ENCODE measurements at places on chromosomes 7 and 10. TPM values are rescaled to one million over a fixed set of nuclear protein-coding genes. Genes with fewer than 3 reads are reported as not detected.

- DNase-seq: no peak
Measured at GRCh38 chr10:126563361-126563760, 107.1 kb downstream of the C10orf90 start.

GRCh38 chr7:31475368-31475767 is 38.5 kb upstream of the ITPRID1 start:
- DNase-seq: no peak

GRCh38 chr7:148773334-148773733 is 74.6 kb downstream of the CUL1 start:
- no peak for DNase-seq

DNA sequence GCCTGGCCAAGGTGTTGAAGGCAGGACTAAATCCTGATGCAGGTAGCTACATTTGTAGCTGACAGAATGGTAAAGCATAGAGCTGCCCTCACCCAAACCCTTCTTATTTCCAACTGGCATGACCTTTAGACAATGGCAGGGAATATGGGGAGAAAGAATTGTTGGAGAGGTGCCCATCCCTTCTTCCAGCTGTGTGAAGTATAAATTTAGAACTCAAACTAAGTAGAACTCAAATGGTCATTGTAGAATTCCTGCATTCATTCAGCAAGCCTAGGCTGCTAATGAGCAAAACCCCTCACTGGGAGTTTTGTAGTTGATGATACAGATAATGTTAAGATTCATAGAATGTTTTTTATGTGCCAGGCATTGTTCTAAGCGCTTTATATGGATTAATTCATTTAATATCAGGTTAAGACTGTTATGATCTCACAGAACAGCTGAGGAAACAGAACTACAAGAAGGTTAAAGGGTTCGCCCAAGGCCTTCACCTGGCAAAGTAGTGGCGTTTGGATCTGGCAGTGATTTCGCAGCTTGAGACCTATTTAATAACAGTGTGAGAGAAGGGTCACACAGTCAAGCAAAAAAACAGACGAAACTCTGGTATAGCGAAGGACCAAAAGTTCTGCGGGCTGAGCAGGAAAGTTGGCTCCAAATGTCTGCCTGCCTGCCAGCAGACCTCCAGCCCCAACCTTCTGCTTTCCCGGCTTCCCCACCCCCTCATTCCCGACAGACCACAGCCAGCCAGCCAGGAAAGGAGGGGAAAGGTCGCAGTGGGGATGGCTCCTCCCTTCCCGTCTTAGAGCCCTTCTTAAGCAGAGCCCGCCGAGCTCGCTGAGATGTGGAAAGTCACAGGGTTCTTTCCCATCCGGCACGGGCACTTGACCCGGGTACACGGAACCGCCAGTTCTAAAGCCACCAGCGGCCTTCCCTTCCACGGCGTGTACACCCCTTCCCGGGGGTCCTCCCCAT is 1.6 kb upstream of the HILPDA start:
- DNase-seq: peak; percentile 92

DNA sequence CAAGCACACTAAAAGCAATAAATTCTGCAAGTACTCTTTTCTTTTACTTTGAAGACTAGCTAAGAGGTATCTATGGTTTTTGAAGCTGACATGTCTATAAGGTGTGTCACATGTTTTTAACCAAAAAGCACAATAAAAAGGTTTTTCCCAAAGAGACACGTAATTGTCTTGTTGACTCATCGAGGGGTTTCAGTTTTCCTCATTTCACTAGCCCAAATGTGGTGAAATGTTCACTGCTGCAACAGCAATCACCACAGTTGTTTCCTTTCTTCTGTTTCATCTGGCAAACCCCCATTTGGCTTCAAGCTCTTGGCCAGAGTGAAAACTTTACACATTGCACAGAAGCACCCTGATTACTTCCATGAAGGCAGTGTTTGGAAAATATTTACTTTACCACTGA is 3.8 kb upstream of the HOXA4 start:
- no peak for DNase-seq

CFTR gene
- polyA plus RNA-seq: 0.28 TPM

CTNNA3 gene
- polyA plus RNA-seq: 8.4 TPM

- DNase-seq: no peak
Measured at GRCh38 chr7:37150180-37150579, 298.5 kb downstream of the ELMO1 start.

DNA sequence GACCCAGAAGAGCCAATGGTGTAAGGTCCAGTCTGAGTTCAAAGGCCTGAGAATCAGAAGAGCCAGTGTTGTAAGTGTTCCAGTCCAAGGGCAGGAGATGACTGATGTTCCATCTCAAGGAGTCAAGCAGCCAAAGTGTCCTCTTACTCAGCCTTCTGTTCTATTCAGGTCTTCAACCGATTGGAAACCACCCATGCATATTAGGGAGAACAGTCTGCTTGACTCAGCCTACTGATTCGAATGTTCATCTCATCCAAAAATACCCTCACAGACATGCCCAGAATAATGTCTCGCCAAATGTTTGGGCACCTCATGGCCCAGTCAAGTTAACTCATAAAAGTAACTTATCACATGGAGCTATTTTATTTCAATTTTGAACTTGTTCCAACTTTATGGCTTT is 2.9 kb upstream of the WDFY4 start:
- no peak for DNase-seq

DNA sequence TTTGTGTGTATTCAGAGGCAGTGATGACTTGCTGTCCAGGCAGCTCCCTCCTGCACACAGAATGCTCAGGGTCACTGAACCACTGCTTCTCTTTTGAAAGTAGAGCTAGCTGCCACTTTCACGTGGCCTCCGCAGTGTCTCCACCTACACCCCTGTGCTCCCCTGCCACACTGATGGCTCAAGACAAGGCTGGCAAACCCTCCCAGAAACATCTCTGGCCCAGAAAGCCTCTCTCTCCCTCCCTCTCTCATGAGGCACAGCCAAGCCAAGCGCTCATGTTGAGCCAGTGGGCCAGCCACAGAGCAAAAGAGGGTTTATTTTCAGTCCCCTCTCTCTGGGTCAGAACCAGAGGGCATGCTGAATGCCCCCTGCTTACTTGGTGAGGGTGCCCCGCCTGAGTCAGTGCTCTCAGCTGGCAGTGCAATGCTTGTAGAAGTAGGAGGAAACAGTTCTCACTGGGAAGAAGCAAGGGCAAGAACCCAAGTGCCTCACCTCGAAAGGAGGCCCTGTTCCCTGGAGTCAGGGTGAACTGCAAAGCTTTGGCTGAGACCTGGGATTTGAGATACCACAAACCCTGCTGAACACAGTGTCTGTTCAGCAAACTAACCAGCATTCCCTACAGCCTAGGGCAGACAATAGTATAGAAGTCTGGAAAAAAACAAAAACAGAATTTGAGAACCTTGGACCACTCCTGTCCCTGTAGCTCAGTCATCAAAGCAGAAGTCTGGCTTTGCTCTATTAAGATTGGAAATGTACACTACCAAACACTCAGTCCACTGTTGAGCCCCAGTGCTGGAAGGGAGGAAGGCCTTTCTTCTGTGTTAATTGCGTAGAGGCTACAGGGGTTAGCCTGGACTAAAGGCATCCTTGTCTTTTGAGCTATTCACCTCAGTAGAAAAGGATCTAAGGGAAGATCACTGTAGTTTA is 15.8 kb downstream of the SCD start:
- DNase-seq: no peak

CDHR1 gene
- polyA plus RNA-seq: not detected

DNA sequence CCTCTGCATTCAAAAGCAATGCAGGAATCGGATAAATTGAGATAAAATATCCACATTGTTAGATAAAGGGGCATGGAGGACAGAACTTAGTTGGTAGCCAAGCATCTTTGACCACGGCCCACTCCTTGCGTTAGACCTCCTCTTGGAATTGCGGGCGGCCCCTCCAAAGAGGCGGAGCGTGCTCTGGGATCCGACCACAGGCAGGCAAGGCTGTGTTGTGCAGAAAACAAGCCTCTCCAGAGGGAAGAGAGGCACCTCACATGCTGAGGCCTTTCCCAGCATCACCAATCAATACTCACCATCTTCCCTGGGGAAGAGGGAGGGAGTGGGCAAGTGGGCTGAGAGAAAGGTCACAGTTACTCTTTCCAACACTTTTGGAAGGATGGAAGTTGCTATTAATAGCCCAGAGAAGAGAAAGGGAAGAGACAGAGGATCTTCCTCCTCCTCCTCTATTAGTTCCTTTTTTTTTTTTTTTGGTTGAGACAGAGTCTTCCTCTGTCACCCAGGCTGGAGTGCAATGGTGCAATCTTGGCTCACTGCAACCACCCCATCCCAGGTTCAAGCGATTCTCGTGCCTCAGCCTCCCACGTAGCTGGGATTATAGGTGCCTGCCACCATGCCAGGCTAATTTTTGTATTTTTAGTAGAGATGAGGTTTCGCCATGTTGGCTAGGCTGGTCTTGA is 49.7 kb upstream of the NRF1 start:
- no peak for DNase-seq

DNA sequence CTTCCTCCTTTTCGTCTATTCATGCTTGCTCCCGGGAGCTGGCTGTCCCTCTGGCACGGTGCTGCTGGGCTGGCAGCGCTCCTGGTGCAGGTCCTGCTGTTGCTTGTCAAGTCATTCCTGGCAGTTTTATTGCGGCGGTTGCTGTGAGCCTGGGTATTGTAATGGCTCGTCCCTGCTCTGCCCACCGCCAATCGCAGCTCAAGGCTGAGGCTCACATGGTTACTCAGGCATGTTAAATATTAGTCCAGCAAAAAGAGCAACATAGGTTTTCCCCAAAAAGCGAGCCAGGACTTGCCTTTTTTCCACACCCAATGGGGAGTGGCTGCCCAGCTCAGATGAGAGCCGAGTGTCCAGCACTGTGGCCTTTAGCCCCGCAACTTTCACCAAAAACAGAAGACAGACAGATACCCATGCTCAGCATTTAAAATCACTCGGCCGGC is 492.9 kb upstream of the FOXK1 start:
- peak; percentile 69 for DNase-seq

GRCh38 chr10:79383974-79384606 is 36.8 kb downstream of the PPIF start:
- no peak for DNase-seq

DNA sequence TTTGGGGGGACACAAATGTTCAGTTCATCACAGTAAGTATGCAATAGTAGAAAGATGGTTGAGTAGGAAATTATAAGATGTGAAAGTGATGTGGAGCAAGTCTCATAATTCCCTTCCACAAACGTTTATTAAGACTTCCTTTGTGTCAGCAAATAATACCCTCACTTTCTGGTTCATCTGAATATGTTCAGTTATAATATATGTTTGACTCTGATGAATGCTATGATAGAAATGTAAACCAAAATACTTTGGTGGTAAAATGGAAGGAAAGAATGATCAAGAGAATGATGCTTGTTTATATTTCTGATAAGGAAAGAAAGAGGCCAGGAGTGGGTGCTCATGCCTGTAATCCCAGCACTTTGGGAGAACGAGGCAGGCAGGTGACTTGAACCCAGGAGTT is 111.7 kb upstream of the PLXDC2 start:
- no peak for DNase-seq

NFE2L3 gene
- polyA plus RNA-seq: 5.6 TPM

DNA sequence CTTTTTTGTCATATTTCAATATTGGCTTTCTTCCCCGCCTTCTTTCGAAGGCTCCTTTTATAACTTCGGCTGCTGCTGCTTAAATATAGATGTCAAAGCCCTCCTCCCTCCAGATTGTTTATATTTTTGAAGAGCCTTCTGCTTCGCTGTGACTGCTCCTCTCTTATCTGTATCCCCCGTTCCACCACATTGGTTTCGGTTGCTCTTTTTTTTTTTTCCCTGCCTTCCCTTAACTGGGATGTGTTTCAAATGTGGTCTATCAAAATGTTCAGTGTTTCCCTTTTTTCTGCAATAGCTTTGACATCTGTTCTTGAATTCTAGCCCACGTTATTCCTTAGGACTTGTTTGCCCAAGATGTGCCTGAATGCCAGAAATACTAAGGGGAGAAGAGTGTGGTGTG is 96.4 kb downstream of the CUX1 start:
- no peak for DNase-seq

HHEX gene
- 7.6 TPM for polyA plus RNA-seq

DNA sequence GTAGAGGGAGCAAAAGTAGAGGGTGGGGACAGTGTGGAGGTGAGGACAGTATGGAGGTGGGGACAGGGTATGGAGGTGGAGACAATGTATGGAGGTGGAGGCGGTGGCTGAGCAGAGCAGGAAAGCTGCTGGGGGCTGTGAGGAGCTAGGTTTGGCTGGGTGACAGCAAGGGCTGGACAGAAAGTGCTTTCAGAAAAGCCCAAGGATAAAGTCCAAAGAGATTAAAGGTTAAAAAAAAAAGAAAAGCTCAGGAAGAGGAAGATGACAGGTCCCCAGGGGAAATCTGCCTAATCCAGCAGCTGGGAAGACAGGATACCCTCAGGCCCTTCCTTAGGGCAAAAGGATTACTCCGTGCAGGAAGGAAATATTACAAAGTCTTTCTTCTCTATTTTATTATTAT is 32.1 kb upstream of the PFKFB3 start:
- DNase-seq: no peak

DNA sequence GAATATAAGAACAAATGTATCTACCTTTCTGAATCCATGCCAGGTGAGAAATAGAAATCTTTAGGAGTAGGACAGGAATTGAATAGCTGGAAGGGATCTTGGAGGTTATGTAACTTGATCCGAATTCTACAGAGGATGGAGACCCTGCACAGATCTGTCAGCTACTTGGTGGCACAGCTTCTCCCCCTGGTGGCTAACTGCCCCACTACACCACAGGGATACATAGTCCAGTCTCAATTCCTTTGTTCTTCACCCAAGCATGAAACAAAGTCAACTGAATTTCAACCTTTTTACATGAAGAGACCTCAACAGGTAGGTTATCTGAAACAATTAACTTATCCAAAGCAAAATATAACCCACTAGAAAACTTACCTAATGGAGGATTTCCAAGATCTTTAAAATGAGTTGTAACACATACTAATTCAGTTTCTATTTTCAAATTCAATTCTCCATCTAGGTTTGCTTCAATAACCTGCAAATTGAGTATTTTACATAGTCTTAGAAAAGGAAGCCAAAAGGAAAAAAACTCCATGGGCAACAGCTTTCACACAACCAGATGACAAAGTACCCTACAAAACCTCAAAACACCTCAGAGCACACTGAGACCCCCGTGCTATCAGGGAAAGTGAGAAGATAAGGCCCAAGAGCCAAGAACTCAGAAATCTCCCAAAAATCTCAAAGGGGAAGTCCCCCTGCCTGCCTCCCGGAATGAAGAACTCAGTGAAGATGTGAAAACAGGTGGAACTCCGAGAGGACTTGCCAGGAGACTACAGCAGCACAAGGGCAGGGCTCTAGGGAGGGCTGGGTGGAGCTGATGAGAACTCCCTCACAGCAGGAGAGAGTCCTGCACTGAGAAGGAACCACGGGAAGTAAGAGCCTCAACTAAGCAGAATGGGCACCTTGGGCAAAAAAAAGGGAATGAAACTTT is 10.3 kb downstream of the HUS1 start:
- peak; percentile 45 for DNase-seq

CDK14 gene
- polyA plus RNA-seq: 24.4 TPM
